ENCODE measurements at places on chromosomes 11 and 22. TPM values are rescaled to one million over a fixed set of nuclear protein-coding genes. Genes with fewer than 3 reads are reported as not detected.
A peak's percentile ranks its signal among the peaks of the same experiment; 100 is the strongest.

LRRC56 gene
- 1.5 TPM for total RNA-seq

NLRP6 gene
- 0.75 TPM for total RNA-seq

TSSK2 gene
- total RNA-seq = not detected

XPNPEP3 gene
- 16.1 TPM for total RNA-seq

KRTAP5-10 gene
- not detected for total RNA-seq

STIM1 gene
- 53.6 TPM for total RNA-seq

TRIM48 gene
- total RNA-seq = not detected

OSBP gene
- 19.4 TPM for total RNA-seq

TYR gene
- not detected for total RNA-seq

PTS gene
- total RNA-seq = 18.4 TPM

SGSM1 gene
- total RNA-seq = 0.21 TPM

CPT1B gene
- total RNA-seq = 17.6 TPM

DNA sequence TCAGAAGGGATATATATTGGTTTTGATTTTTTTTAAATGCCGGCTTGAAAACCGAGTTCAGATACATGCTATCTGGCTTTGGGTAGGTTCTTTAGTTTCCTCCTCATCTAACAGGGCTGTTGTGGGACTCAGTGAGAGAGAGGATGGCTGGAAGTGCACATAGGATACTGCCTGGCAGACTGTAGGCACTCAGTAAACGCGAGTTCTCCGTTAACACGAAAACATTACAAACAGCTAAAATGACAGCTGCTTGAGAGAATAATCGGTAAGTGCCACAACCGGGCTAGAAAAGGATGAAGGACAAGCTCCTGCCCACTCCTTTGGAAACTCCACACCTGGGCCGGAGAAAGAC is 369 bp downstream of the XRRA1 start:
- no peak for DNase-seq

DNA sequence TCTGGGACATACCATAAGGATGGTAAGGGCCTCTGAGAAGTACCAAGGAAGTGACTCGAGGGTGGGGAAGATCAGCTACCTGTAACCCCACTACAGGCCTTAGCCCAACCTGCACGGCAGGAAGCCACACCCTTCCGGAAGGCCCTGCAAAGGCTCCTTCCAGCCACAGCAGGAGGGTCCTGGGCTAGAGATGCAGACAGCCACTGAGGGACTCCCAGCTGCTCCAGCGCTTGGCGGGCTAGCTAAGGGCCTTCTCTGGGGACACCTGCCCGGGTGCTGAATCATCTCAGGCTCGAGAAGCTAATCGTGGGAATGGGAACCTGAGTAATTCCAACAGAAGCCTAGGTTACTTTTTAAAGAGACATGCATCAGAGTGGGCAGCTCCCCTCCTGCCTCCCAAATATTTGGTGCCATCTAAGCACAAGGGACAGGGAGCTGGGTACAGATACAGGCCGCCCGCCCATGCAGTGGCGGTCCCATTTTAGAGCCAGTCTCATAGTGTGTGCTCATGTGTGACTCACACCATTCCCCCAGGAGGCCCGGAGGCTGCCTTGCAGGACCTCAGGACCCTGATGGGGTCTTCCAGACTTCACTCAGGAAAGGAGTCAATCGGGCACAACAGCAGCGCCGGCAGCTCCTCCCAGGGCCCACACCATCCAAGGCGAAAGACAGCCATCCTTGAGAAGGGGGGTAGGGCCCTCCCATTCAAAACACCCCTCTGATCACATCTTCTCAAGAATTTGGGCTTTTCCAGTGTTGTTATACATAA is 8.0 kb downstream of the MYH9 start:
- DNase-seq = no peak

DNA sequence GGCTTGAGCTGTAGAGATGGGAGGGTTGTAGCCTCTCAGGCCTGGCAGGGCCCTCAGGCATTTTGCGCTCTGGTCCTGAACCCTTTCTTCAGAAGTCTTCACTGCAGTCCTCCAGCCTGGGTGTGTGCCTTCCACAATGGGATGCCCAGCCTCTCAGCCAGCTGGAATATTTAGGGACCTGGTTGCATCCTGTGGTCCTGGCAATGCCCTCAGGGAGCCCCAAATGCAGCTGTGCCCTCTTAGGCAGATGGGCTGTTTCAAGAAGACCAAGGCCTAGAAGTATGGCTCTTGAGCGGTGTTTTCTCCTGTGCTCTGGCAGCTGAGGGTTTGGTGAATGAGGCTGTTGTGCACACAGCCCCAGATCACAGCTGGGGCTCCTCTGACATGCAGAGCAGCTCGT is 6.7 kb downstream of the TUB start:
- DNase-seq = no peak

DNA sequence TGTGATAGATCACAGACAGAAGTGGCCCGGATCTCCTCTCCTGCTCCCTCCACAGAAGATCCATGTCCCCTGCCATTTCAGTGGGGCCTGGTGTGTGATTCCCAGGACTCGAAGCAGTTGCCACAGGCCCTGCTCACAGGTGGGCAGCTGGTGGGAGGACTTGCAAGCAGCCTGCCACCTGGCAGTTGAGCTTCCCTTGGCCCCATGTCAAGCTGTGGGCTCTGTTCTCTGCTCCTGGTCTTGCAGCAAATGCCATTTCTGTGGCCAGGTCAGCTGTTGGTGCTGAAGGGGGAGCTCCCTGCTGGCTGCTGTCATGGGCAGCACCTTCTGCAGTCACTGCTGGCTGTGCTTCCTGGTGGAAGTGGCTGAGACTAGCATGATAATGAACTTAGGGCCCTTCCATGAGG is 59.1 kb upstream of the SLC22A12 start:
- DNase-seq = no peak

- peak; percentile 51 for DNase-seq
Observed at GRCh38 chr22:31292236-31292989, at the start of gene PIK3IP1. TSS of gene PIK3IP1 (minus strand) at chr22:31292488. CDS start at chr22:31292344, 144 bp downstream.

GRCh38 chr11:62068730-62069129 is 55.1 kb upstream of the INCENP start:
- no peak for DNase-seq

- no peak for DNase-seq
Observed at GRCh38 chr11:91023731-91024130, 800.9 kb upstream of the CHORDC1 start.

GRCh38 chr22:35960854-35961253 is 67.8 kb downstream of the RBFOX2 start:
- DNase-seq = no peak

GRCh38 chr22:48740731-48741405 is 1086.8 kb downstream of the BRD1 start:
- no peak for DNase-seq

DNA sequence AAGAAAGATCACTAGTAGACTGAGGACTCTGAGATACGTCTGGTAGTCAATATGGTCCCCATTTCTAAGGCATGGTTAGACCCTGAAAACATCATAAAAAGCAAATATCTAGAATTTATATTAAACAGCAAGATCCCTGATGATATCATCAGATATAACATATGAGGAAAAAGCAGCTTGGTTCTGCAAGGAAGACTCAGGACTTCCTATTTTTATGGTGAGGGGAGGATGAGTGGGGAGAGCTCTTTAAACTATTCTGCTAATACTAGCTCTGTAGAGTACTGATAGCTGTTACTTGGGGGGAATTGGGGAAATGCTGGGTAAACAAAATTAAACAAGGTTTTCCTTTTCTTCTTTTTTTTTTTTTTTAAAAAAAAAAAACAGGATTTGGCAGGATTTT is 235.8 kb downstream of the SWAP70 start:
- DNase-seq = no peak

DNA sequence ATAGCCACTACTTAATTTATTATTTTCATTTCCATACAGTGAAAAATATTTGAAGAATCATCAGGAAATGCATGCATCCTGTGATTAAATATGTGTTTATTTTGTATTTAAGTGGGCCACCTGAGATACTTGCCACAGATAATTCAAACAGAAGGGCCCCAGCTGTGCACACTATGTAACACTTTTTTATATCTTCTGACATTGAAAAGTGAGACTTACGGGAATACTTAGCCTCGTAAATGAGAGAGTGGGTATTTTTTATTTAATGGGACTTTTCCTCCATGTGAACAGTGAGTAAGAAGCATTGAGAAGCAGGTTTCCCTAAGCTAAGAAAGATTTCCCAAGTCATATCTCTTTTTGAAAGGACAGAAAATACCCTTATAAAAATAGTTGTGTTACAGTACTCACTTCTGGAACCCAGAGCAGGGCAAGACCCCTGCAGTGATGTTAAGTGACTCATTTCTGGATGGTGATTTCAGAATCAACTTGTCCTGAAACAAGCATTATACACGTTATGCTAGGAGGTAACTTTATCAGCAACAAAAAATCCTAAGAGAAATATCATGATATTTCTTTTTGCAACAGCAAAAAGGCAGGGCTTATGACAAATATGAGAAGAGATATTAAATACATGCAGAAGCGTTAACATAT is 478.1 kb upstream of the CHORDC1 start:
- DNase-seq = no peak

DNA sequence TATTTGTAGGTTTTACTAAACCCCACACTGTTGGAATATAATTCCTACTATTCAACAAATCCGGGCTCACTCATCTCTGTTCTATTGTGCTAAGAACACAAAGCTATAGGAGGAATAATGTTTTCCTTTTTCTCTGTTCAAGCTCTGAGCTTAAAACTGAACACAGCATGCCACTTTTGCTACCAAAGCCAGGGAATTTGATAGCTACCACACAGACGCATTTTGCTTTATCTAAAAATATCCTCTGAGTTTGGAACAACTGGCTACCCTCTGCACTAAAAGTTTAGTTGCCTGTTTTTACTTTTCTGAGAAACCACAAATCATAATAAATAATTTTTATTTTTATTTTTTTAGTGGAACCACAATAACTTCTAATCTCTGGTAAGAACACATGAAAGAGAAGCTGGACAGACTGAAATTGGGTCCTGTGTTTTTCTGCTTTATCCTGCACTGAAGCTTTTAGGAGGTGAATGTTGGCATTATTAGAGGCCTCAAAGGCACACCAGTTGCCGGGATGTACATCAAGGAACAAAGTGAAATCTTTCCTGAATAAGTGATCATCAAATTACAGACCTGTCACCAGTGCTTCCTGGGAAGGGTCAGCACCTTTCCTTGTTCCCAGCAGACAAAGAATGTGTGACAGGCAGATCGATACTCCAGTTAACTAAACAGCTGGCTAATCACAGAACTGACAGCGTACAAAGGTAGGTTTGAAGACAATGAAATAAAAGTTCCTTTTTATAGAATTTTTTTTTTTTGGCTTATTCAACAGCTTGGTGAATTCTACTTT is 523.2 kb upstream of the TENM4 start:
- DNase-seq = no peak

DNA sequence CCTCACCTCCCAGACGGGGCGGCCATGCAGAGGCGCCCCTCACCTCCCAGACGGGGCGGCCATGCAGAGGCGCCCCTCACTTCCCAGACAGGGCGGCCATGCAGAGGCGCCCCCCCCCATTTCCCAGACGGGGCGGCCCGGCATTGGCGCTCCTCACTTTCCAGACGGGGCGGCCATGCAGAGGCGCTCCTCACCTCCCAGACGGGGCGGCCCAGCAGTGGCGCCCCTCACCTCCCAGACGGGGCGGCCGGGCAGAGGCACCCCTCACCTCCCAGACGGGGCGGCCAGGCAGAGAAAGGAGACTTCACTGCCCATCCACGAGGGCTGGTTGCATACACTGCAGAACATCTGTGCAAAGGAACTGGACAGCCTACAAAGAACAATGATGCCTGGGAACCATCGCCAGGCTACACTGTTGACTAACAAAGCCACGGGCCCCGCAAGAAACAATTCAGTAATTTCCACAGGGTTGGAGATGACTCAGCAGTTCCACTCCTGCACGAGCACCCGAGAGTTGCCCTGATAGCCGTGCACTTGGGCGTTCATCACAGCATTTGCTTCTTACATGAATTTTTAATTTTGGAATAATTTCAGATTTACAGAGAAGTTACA is 58.7 kb downstream of the CTTN start:
- no peak for DNase-seq

DNA sequence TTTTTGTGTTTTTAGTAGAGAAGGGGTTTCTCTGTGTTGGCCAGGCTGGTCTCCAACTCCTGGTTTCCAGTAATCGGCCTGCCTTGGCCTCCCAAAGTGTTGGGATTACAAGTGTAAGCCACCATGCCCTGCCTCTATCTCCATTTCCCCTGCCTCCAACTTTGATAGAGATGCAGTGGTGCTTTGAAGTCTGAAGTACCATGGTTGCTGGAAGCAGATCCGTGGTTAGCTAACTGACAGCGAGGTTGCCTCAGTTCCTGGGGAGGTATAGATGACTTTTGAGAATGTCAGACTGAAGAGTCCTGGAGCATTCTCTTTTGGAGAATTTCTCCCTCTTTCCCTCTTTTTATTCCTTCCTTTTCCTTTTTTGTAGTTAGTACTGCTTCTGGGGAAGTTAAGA is 111.5 kb upstream of the RRM1 start:
- DNase-seq = no peak

DNA sequence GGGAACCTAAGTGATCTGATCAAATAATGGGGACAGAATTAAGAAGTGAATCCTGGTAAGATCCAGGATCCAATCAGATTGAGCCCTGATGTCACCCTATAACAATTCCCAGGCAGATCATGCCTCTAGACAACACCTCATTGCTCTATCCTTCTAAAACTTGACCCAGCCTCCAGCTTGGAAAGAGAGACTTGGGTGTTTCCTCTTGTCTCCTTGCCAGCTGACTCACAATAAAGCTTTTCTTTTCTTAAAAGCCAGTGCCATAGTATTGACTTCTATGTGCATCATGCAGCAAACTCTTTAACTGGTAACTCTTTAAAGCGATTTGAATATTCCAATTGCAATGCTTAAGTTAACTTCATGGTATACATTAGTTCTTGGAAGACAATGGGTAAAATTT is 109.6 kb upstream of the CHORDC1 start:
- DNase-seq = no peak

- DNase-seq = no peak
Observed at GRCh38 chr11:66987158-66987620, 12.1 kb downstream of the C11orf86 start.

- DNase-seq = no peak
Observed at GRCh38 chr11:45560913-45561281, 104.5 kb downstream of the CHST1 start.

GRCh38 chr22:31253949-31254348 is 38.3 kb downstream of the PIK3IP1 start:
- no peak for DNase-seq

Data from esophagus squamous epithelium (tissue), 5 donors.